ENCODE measurements at places on chromosomes 3 and 15.

GRCh38 chr3:146227486-146227885, 23.4 kb downstream of the PLSCR4 start:
- DNase-seq = no peak

DNA sequence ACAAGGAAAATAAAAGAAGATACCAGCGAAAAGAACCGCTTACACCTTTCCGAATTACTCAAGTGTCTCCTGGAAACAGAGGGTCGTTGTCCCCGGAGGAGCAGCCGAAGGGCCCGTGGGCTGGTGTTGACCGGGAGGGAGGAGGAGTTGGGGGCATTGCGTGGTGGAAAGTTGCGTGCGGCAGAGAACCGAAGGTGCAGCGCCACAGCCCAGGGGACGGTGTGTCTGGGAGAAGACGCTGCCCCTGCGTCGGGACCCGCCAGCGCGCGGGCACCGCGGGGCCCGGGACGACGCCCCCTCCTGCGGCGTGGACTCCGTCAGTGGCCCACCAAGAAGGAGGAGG, 325 bp downstream of the ALCAM start:
- peak; percentile 51 for DNase-seq

GRCh38 chr3:52175416-52176179, 21.4 kb upstream of the POC1A start:
- no peak for DNase-seq

- peak; percentile 28 for DNase-seq
Measured at GRCh38 chr3:120622870-120623726, 27.0 kb downstream of the NDUFB4 start.

DNA sequence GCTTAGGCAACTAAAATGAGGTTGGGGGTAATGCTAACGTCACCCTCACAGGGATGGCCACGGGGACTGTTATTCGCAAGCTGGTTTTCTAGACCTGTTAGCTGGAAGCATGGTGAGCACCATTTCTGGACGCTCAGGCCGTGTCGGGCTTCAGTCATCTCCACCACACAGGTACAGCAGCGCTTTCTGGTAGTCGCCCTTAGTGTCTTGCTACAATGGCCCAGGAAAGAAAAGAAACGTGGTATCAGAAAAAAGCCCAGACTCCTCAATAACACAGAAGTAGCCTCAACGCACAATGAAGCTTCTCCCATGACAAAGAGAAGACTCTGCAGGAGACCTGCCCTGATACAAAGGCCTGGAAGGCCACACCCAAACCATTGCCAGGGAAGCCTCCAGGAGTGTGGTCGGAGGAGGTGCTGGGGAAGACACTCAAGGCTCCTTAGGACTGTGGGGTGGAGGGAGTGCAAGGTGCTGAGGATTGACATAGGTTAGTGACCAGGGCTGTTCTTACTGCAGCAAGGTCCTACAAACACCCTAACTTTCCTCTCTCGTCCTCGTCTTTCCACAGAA, 50.2 kb downstream of the ANXA2 start:
- no peak for DNase-seq

DNA sequence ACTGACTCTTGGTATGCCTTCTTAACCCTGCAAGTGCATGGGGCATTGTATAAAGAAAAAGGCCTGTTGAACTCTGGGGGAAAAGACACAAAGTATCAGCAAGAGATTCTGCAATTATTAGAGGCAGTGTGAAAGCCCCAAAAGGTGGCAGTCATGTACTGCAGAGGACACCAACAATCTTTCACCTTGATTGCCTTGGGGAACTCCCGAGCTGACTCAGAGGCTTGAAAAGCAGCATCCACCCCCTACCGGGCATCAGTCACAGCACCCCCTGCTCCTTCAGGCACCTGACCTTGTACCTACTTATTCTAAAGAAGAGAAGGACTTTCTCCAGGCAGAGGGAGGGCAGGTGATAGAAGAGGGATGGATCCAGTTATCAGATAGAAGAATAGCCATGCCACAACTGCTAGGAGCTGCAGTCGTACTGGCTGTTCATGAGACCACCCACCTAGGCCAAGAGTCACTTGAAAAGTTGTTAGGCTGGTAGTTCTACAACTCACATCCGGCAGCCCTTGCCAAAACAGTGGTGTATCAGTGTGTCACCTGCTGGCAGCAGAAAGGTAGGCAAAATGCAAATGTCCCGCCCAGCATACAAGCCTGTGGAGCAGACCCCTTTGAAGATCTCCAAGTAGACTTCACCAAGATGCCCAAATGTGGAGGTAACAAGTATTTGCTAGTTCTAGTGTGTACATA, 241.6 kb upstream of the CNTN6 start:
- DNase-seq = peak; percentile 20

DNA sequence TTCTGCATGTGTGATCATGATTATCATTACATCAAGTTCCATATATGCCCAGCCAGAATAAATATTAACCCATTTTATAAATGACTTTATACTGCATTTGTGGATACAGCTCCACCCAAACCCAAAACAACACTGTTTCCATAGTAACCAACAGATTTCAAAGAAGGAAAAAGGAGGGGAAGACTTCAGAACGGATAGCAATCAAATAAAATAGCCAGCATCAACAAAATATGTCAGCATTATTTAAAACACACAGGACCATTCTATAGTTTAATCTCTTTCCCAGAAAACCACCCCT, 114.4 kb downstream of the FOXP1 start:
- no peak for DNase-seq

GRCh38 chr3:123365450-123366143, 83.3 kb downstream of the ADCY5 start:
- DNase-seq = no peak

- DNase-seq = no peak
Measured at GRCh38 chr3:165643425-165643824, 193.8 kb downstream of the BCHE start.

DNA sequence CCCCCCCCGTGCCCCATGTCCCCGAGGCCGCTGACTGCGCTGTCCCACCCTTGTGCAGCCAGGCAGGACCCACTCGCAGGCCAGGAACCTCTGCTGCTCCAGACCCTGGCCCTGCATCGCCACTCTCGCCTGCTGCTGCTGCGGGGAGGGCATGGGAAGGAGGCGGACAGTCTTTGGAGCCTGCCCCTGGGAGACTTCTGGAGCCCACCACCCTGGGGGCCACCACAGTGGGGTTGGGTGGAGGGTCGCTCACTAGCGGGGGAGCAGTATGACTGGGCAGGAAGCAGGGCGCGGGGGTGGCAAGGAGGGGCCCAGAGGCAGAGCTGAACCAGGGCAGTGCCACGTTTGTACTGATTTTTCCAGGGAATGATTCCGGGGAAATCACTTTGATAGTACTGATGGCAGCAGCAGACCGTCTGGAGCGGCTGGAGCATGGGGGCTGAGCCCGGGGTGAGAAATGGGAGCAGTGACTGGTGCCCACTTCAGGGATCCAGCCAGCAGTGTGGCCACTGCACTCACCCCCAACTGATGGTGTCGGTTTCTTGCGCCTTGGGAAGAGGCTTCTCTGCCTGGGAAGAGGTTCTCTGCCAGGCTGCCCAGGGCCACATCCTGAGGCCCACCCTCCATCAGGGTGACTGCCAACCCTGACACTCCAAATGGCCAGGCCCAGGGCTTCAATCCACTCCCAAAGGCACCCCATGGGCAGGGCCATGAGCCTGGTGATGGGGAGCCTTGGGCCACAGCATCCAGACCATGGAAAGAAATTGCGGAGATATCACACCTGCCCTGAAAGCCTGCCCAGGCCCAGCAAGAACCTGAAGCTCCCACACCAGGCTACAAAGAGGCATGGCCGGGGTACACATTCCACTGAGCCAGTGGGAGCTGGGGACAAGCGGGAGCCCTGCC, 53.7 kb downstream of the LSAMP start:
- no peak for DNase-seq

DNA sequence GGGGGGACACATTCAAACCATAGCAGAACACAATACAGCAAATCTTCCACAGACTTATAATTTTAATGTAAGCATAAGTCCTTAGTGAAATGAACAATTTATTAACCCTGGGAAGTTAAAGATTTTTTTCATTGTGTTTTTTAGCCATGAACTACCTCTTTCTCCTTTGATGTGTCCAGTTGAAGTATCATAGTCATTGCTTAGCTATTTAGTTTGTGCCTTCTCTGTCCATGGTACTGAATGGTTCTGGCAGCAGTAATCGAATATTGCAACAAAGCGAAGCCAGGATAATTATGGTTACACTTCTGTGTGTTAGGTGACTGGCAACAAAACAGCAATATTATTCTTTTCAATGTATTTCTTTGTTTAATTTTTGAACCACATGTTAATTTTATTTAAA, 403.0 kb upstream of the ONECUT1 start:
- DNase-seq = no peak

- no peak for DNase-seq
Measured at GRCh38 chr3:190860521-190860920, 2.0 kb downstream of the GMNC start.

DNA sequence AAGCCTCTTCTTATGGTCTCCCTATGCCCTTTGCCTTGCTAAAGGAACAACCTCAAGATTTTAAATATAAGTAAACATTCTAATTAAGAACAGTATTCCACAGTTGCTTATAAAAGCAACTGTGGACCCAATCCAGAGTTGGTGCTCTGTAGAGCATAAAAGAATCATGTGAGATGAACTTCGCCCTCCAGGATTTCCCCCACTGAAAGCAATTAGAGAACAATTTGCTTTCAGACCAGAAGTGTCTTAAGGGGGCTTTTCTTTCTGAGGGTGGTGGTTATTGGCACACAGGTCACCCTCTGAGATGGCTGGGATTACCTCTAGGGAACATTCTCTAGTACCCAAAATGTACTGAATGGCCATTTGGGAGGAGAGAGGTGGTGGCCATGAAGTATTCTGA, 10.6 kb downstream of the ZNF592 start:
- DNase-seq = no peak

DNA sequence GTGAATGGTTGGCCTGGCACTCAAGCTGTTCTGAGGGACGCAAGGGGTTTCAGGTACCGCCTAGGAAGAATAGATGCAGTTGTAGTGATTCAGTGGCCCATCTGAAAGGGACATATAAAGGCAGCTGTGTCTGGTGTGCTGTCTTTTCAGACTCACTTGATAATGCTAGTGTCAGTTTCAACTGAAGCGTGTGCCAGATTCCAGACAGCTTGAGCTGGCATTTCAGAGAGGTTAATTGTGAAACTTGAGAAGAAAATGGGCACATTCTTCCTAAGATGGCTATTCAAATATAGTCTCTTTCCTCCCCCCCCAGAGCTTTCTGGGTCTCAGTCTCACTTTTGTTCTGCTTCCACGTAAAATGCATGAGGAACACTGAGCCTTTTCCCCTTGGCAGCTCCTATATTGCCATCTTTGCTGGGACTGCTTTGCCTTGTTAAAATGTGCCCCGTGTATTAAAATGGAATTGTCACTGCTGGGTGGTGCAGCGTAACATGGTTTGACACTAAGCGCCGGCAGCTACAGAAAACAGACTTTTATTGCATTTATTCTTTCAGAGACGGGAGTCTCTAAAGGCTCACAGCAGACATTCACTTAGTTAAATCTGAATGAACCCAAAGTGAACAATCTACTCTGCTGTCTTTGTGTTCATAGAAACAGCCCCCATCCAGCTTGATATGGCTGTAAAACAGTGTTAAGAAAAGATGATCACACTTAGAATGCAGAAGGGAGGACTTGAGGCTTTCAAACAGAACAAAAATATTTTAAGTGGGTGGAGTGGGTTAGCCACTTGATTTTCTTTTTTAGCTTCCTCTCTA, 478.7 kb downstream of the RBMS3 start:
- no peak for DNase-seq

- no peak for DNase-seq
Measured at GRCh38 chr3:181066143-181067087, 76.9 kb upstream of the DNAJC19 start.

DNA sequence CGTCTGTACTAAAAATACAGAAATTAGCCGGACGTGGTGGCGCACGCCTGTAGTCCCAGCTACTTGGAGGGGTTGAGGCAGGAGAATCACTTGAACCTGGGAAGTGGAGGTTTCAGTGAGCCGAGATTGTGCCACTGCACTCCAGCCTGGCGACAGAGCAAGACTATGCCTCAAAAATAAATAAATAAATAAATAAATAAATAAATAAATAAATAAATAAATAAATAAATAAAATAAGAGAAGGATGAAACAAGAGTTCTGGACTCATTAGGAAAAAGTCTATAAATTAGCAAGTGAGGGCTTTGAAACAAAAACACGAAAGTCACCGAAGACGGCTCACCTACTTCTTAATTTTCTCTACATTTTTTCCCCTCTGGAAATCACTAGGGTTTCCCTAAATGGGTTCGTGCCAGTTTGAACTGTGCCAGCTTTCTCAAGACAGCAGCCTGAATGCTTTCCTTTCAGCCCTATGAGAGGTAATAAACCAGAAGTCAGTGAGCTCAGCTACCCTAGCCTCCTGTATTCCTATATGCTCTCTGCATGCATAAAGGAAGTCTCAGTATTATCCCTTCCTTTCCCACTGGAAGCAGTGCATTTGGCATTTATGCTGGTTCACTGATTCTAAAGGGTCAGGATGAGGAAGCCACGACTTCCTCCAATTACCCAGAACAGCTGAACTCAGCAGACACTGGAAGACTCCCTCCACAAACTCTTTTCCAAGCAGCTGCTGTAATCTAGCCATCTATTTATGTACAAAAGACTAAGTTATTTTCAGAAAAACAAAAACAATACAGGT, 266.9 kb downstream of the ZBBX start:
- no peak for DNase-seq

DNA sequence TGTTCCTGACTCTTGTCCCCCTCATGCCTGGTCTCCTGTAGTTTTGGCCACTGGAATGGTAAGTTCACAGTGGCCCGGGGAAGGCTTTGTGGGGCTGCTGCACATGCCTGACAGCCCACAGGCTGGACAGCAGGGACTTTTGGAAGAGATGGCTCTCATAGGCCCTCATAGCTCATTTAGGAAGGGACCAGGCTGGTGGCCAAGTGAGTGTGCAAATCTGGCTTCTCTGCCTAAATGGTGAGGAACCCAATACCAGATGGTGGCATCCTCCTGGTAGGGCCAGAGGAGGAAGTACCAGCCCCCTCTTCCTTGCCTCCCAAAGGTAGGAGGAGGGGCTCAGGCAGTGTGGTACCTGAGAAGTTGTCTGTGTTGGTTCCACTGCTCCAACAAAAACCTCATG, 25.6 kb downstream of the ALPK3 start:
- no peak for DNase-seq

DNA sequence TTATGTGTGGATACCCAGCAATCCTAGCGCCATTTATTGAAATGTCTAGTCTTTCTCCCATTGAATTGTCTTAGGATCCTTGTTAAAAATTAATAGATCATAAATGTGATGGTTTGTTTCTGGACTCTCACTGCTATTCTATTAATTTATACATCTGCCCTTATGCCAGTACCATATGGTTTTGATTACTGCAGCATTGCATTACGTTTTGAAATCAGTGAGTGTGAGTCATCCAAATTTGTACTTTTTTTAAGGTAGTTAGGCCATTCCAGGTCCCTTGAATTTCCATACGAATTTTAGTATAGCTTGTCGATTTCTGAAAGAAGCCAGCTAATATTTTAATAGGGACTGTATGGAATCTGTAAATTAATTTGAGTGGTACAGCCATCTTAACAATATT, 648.6 kb upstream of the ZNF385D start:
- DNase-seq = no peak

- no peak for DNase-seq
Measured at GRCh38 chr3:76551739-76552138, 488.2 kb upstream of the ROBO2 start.
